A549 treated with RU486 at 1 μM for 4 hours (cell line): ENCODE measurements at places on chromosomes 4 and X. TPM values are rescaled to one million over a fixed set of nuclear protein-coding genes. Genes with fewer than 3 reads are reported as not detected.

Gene ENPEP
- total RNA-seq = 0.07 to 0.35 TPM (median 0.17 TPM) in 5 replicates

Gene ZC4H2
- 1.8 to 2.5 TPM (median 2.0 TPM) in 5 replicates for total RNA-seq

Gene TSPAN5
- total RNA-seq = 11.3 to 16.9 TPM (median 16.0 TPM) in 5 replicates

Gene UGDH
- 256 to 418 TPM (median 273 TPM) in 5 replicates for total RNA-seq

Gene CT45A2
- not detected in 5 replicates for total RNA-seq

Gene BMX
- not detected in 5 replicates for total RNA-seq

Gene JAKMIP1
- total RNA-seq = not detected in 5 replicates

Gene FMR1NB
- not detected in 5 replicates for total RNA-seq

Gene TNIP3
- 0.22 to 0.68 TPM (median 0.32 TPM) in 5 replicates for total RNA-seq

Gene FABP2
- not detected in 5 replicates for total RNA-seq

Gene HSD17B13
- 0.06 to 0.07 TPM in 2 of 5 replicates, not detected in the others for total RNA-seq

Gene PRR32
- total RNA-seq = not detected in 5 replicates

Gene DCX
- total RNA-seq = not detected in 5 replicates

Gene CPE
- total RNA-seq = 0.81 to 2.0 TPM (median 1.7 TPM) in 5 replicates

Gene EFHC2
- total RNA-seq = 0.21 to 0.42 TPM (median 0.27 TPM) in 5 replicates

Gene SLC2A9
- total RNA-seq = 0.21 to 1.00 TPM (median 0.39 TPM) in 5 replicates

Gene SHROOM2
- total RNA-seq = 0.27 to 0.35 TPM (median 0.32 TPM) in 5 replicates

Gene ARHGEF38
- not detected in 5 replicates for total RNA-seq

Gene CXCL5
- total RNA-seq = 28.2 to 55.2 TPM (median 49.5 TPM) in 5 replicates

Gene ARAF
- 43.1 to 63.6 TPM (median 56.2 TPM) in 5 replicates for total RNA-seq

Gene TXK
- 0.11 to 0.20 TPM (median 0.15 TPM) in 5 replicates for total RNA-seq

Gene C4orf36
- 0.99 to 2.5 TPM (median 1.6 TPM) in 5 replicates for total RNA-seq

Gene WDR17
- 0.86 to 2.0 TPM (median 1.4 TPM) in 5 replicates for total RNA-seq

Gene EXOC1L
- total RNA-seq = not detected in 5 replicates

Gene SCML2
- 6.7 to 9.8 TPM (median 8.0 TPM) in 5 replicates for total RNA-seq

Gene EXOC1
- 10.4 to 18.6 TPM (median 14.6 TPM) in 5 replicates for total RNA-seq

Gene POF1B
- total RNA-seq = 2.1 to 3.3 TPM (median 3.0 TPM) in 5 replicates

Gene TLR3
- 0.14 to 0.48 TPM (median 0.27 TPM) in 5 replicates for total RNA-seq

Gene COL4A5
- 7.0 to 16.0 TPM (median 11.8 TPM) in 5 replicates for total RNA-seq

Gene LNX1
- 0.03 to 0.06 TPM in 2 of 5 replicates, not detected in the others for total RNA-seq

Gene EFNB1
- 7.6 to 10.2 TPM (median 9.4 TPM) in 5 replicates for total RNA-seq

Gene CNKSR2
- total RNA-seq = 2.4 to 3.1 TPM (median 2.6 TPM) in 5 replicates

Gene HEPH
- not detected in 5 replicates for total RNA-seq

Gene FAM47A
- not detected in 5 replicates for total RNA-seq

Gene BBS12
- total RNA-seq = 1.9 to 3.5 TPM (median 3.2 TPM) in 5 replicates

Gene CTAG1A
- total RNA-seq = not detected in 5 replicates

Gene CCDC158
- total RNA-seq = not detected in 5 replicates

Gene CFI
- total RNA-seq = 0.38 to 0.86 TPM (median 0.74 TPM) in 5 replicates

Gene HDX
- 1.3 to 3.1 TPM (median 2.0 TPM) in 5 replicates for total RNA-seq

Gene USP27X
- total RNA-seq = 3.4 to 5.0 TPM (median 4.3 TPM) in 5 replicates

Gene STAP1
- total RNA-seq = not detected in 5 replicates

Gene UBA1
- 152 to 193 TPM (median 190 TPM) in 5 replicates for total RNA-seq

Gene ZNF732
- total RNA-seq = not detected in 5 replicates

Gene MGARP
- 0.30 to 1.1 TPM (median 0.90 TPM) in 5 replicates for total RNA-seq
